SK-N-MC (cell line): ENCODE measurements at places on chromosomes 7 and 10.

- DNase-seq = no peak
These were observed 45.5 kb downstream of the DPYSL4 start for GRCh38 chr10:132232023-132232951.

DNA sequence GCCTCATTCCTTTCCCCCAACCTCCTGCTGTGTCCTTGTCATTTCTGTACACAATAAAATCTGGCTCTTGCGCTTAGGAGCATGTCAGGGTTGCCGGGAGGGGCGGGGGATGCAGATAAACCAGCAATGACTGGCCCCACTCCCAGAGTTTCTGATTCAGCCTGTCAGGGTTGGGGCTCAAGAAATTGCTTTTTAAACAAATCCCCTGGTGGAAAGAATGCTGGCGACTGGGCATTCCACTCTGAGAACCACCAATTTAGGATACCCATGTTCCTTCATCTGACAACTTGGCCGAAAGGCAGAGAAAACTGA is 376.4 kb downstream of the TCERG1L start:
- no peak for DNase-seq

DNA sequence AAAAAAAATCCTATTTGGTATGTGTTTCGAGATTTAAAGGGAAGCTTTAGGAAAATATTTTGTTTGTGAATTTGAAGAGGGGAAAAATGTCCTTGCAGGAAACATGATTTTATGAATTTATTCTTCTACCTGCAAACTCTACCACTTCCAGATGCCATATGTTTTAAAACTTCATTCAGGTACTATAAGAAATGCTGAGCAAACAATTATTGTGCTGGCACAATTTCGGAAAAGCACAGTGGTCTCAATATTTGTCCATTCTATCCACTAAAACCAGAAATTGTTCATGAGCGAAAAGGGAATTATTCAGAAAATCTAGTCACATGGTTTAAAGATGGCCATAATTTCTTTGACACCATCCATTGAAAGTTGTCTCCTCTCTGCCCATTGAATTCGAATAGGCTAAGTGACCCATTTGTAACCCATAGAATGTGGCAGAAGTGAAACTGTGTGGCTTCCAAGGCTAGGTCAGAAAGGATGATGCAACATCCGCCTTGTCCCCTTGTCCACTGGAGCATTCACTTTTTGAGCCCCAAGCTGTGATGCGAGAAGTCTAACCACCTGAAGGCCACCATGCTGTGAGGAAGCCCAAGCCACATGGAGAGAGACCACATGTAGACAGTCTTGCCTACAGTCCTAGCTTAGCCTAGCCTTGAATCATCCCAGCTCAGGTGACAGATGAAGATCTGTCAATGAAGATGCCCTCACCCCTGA is 189.8 kb upstream of the PRKCQ start:
- DNase-seq = no peak

DNA sequence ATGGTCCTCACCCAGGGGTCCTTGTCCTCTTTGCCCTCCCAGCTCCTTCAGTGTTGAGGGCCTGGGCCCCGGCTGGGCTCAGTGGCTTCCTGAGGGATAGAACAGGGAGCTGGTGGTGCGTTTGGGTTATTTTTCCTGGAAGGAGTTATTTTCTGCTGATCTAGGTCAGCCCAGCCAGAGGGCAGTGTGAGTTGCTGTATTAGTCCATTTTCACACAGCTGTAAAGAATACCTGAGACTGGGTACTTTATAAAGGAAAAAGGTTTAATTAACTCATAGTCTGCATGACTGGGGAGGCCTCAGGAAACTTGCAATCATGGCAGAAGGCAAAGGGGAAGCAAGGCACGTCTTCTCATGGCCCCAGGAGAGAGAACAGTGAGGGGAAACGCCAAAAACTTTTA is 122.4 kb upstream of the PCBD1 start:
- DNase-seq = no peak

DNA sequence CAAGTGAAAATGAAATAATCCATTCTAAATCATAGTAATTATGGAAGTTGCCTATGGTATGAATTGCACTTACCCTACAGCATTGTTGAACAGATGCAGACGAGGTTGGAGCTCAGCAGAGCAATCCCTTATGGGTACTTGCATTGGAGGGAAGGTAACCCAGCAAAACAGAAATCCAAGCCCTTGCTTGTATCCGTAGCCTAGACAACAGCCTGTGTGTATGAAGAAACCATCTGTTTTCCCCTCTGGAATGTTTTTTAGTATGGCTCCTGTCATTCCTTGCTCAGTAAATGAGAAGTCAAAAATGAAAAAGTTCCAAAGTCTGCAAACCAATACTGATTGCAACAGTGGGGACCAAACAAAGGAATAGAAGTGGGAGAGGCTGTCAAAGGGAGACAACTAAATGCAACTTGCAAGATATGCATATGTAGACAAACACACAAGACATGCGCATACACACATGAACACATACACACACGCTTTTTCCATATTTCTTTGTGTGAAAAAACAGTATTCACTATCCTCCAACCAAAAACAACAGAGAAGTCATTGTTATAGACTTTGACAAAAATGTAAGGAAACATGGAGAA is 260.8 kb downstream of the DYNC1I1 start:
- no peak for DNase-seq

GRCh38 chr7:129421717-129422250 is 12.4 kb upstream of the STRIP2 start:
- DNase-seq = no peak

- DNase-seq = no peak
These were observed 64.7 kb downstream of the DIP2C start for GRCh38 chr10:624605-625332.

DNA sequence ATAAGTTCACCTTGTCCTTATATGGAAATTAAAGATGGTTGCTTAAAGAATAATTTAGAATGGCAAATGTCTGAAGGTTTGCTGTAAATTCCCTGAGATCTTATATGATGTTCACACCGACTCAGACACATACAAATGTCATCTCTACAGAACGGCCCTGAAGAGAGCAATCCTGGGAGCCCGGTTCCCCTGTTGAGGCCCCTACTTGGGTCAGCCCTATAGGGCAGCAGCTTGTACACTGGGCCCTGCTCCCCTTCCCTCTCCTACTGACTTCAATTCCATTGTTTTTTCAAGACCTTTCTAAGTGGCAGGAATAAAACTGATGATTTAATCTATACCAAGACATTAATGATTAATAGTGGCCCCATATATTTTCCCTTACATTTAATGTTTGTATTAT is 813.3 kb upstream of the C7orf33 start:
- DNase-seq = no peak

DNA sequence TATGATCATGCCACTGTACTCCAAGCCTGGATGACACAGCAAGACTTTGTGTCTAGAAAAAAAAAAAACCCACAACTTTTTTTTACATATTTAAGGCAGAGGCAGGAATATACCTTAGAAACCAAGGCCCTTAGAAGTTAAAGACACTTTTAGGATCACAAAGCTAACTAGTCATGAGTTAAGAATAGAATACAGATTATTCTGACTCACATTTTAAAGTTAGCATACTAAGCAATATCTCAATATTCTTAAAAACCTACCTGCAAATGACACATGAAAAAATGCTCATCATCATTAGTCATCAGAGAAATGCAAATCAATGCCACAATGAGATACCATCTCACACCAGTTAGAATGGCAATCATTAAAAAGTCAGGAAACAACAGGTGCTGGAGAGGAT is 177.7 kb downstream of the CHCHD3 start:
- DNase-seq = no peak

GRCh38 chr10:30098629-30099028 is 39.2 kb upstream of the JCAD start:
- no peak for DNase-seq

GRCh38 chr10:43627942-43628341 is 20.7 kb downstream of the ZNF32 start:
- no peak for DNase-seq

DNA sequence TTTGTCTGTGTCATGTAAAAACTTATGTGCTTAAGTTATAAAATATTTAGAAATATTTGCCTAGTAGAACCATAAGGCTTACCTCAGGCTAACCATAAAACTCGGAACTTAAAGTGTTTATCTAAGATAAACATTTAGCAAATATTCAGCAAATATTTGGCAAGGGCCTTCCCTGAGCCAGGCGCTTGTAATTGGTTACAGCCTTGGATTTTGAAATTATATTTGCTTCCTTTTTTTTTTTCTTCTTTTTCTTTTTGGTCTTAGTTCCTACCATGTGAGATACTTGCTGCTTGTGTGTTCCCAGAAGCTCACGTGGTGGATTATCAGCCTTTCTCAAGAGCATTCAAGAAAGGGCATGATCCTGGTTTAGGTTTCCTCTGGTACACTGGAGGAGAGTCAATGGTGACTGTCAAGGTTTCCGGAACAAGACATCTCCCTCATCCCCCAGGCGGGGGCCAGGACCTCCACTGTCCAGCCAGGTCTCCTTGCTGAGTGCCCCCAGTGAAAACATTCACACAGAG is 5.2 kb upstream of the BRI3 start:
- DNase-seq = no peak

DNA sequence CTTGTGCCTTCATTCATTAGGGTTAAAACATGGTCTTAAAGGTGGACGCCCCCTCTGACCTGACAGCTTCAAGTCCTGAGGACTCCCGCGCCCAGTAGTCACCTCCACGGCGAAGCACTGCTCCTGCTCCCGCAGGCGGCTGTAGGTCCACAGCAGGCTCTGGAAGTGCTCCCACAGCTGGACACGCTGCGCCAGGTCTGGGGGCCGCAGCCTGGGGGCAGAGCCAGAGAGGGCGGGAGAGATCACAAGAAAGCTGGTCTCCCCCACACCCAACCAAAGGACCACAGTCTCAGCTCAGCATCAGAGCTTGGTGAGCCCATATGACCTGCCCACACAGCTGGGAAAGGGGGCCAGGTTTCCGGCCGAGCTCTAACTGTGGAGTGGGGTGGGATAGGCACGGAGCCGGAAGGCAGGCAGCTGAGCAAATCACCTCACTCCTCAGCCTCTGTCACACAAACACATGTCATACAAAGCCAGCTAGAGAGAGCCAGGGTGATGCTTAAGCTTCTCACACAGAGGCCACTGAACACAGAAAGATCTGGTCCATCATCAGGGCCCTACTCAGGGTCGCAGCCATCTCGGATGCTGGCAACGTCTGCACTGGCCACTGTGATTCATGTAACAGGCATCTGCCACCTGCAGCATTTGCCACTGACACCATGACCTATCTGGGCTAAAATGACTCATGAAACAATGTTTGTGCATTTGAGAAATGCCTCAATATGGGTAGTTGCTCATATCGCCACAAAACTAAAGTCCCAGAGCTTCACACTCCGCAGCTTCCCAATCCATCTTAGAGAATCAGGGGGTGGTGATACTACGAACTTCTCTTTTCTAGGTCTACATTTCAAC is 12.6 kb downstream of the HPS1 start:
- DNase-seq = no peak

- DNase-seq = no peak
These were observed 14.4 kb upstream of the ITGB1 start for GRCh38 chr10:32972460-32972859.
